Ecto neural progenitor cell (in vitro differentiated cells): ENCODE measurements at places on chromosomes 12 and 14.

DNA sequence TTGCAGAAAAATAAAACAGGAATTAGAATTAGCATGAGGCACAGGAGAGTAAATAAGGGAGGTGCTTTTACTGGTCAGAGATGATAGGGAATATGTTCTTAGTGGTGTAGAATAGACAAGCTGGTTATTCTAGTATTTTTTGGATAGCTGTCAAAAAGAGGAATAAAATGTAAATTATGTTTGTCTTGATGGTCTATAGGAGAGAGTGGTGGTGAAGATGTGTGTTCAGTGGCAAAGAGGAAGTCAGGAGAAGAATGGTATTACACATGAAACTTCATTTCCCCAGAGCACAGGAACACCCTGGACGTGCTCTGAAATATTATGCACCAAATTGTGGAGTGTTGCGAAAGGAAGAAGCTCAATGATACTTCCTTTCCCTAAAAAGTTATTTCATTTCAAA lies 27.8 kb downstream of the MUCL1 start:
- no peak for DNase-seq

- DNase-seq: no peak
Observed at GRCh38 chr12:108629824-108630476, 3.7 kb downstream of the SELPLG start.

DNA sequence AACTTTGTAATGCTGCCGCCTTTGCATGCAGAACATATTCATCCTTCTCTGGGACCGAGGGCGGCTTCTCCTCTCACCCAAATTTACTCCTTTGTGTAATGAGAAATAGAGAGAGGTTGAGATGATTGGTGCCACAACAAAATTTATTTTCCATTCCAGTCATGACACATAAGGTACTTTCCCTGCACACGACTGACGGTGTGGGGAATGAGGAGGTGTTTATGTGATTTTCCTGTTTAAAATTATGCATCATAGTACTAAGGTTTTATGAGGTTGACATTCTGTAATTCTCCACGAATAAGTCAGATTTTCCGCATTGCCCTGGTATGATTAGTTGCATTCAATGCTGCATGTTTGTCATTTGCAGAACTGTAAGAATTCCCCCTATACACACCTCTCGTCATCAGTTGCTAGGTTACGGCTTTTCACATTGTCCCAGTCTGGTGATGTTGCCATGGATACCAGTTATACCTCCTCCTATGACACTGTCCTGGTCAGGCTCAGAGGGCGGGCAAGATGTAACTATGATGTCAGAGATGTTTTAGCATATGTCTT lies 23.1 kb downstream of the BICDL1 start:
- DNase-seq: no peak

GRCh38 chr12:49327368-49327767 lies 4.3 kb downstream of the TROAP start:
- no peak for DNase-seq

DNA sequence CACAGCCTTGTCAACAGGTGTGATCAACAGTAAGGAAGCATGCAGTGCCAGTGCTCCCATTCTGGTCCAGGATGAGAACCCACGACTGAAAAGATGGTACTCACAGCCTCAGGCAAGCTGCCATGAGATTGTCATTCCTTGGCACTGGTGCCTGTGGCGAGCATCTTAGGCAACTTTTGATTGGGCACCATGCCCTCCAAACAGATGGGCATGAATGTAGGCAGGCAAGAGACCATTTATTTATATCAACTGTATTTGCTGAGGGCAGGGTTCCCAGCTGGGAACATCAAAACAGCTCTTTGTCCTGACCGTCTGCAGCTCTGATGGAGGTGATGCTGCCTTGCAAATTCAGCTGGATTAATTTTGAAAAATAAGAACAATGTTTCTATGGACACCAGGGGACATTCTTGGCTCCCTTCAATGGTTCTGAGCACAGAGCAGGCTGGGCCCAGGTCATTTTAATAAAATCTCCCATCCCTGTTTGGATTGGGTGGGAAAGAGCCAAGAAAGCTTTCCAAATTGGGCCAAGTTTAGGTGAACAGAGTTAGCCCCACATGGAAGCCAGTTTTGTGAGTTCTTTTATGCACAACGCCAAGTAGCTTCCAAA lies 522.5 kb downstream of the RMST start:
- no peak for DNase-seq

- DNase-seq: no peak
Observed at GRCh38 chr12:98741196-98741555, 96.1 kb downstream of the APAF1 start.

- DNase-seq: no peak
Observed at GRCh38 chr12:70321191-70321590, 44.9 kb upstream of the KCNMB4 start.

DNA sequence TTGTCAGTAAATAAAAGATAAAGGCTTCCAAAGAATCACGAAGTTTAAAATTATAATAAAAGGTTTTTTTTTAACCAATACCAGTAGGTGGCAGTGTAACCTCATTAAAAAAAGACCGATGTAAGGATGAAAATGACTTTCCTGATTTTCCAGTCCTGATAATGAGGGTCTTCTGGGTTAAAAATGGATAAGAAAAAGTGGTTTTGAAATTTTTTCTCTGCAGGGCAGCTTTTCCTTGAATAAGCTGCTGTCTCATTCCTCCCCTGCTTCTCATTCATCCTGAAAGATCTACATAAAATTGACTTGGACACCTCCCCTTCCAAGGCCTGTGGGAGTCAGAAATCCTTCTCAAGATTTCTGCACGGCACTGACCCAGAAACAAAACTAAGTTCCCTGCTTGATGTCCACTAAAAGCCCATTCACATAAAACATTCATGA lies 58.9 kb upstream of the FBXO33 start:
- DNase-seq: no peak
